ENCODE measurements at places on chromosomes 6 and 20.

DNA sequence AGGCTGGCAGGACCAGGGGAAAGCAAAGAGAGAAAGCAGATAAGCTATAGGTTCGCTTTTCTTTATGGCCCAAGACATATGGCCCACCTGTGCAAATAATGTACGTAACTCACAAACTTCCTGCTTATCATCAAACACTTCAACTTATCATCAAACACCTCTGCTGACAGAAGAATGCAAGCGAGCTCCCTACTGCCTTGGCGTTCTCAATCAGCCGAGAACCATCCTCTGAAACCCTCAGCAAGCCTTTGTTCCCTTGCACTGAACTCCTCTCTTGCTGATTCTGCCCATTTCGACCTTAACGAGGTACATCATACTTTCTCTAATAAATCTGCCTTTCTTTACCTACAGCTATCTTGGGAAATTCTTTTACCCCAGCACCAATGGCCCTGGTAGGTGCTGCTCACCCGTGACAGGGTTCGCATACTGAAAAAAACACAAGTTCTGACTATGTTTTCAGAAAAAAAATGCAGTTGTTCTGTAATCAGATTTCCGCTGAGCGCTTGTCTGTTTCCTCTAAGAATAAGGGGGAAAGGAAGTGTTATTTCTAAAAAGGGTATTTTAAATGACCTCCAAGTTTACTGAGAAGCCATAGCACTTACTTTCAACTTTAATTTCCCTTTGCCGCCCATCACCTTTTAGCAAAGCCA, 28.3 kb downstream of the SERPINB6 start:
- DNase-seq: no peak

- DNase-seq: no peak
These were observed 347.6 kb upstream of the MMS22L start for GRCh38 chr6:97630604-97631003.

DNA sequence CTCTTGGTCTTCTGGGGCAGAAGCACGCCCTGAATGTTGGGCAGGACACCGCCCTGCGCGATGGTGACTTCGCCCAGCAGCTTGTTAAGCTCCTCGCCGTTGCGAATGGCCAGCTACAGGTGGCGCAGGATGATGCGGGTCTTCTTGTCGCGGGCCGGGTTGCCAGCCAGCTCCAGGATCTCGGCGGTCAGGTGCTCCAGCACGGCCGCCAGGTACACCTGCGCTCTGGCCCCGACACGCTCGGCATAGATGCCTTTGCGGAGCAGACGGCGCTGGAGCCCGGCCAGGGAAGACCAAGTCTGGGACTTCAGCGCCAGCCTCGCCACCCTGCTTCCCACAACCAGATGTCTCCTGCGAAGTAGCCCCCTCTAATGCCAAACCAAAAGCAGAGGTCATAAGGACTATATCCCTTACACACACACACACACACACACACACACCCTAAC, 8.0 kb upstream of the SLC17A3 start:
- DNase-seq: no peak

DNA sequence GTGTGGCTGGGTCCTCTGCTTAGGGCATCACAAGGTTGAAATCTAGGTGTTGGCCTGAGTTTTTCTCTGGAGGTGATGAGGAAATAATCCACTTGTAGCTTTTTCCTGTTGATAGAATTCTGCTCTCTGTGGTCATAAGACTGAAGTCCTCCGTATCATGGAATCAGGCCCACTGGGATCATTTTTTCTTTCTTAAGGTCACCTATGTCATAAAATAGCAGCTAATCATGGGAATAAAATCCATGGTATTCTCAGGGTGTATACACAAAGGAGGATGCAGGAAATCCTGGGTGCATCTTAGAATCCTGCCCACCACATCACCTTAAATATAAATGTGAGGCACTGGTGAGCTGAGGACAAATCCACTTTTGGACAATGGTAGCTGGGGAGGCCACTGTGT, 72.7 kb downstream of the PRDM1 start:
- DNase-seq: no peak

DNA sequence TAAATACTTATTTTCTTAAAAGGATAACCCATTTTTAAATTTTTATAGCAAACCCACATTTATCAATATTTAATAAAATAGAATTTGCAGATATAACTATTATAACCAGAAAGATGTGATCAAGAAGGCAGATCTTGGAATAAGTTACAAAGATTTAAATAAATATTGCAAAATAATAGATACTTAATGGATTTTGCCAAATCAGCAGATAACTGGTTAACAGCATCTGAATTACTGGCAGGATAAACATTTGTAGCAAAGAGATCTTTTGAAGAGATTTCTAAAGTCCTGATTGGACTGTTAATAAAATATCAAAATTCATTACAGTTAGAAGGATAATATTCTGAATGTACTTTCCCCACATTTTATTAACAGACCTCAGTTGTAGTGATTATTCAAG, 144.2 kb downstream of the PDSS2 start:
- no peak for DNase-seq

GRCh38 chr6:16754876-16755275, 6.4 kb downstream of the ATXN1 start:
- DNase-seq: no peak

DNA sequence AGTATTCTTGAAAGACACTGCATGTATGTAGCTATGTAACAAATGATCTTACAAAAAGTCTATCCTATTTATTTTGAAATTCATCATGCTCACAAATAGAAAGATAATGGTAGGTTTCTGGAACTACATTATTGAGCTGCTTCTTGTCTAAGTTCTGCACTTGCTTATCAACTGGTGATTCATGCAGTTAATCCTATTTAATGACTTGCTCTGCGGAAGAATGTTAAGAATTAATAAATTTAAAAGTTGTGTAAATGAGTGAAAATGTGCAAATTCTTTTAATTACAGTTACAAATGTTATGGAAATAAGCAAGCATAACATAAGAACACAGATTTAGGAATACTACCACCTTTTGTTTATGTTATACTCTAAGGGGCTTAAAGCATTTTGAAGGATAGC, 67.1 kb upstream of the MCM9 start:
- DNase-seq: no peak

- DNase-seq: no peak
These were observed 25.7 kb upstream of the TCFL5 start for GRCh38 chr20:62887152-62887859.

GRCh38 chr6:113999284-113999683, 28.3 kb upstream of the HDAC2 start:
- no peak for DNase-seq

DNA sequence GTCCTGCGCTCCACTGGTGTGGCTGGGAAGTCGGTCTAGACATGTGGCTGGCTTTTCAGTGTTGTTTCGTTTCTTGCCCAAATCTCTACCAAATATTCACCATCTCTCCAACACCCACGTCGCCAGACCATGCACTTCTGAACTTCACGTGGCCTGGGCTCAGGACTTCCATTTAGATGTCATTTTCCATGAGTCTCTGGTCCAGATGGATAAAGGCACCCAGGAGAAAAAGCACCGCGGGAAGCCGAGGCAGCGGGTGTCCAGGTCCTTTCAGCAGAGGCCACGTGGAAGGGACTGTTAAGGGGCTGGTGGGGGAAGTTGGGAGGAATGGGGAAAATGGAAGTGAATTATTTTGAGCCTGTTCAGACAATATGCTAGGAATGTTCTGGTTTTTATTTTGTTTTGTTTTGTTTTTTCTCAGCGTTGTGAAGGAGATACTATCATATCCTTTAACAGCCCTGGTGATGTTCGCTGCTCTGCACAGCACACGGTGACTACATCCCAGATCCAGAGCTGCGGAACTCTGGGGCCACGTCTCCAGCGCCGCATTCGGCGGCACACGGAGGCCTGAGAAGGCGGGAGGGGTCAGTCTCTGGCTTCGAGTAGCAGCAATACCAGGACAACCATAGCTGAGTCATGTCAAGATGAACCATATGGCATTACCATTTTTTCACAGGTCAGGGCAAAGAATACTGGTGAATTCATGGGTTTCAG, 230.3 kb downstream of the THBS2 start:
- no peak for DNase-seq

DNA sequence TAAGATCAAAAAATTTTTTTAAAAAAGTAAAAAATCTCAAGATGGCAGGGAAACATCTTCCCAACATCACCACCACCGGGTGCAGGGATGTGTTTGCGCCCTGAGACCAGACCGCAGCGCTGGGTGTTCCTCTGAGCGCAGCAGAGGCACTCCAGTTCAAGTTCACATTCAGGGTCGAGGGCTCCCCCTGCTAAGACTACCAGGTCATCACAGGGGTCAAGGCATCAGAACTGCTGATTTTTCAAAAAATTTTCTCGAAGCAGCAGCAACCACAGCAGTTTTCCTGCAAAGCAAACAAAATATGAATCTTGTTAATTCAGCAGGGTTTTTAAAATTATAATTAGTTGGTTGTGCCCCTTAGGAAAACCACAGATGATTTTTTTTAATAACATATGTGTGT, 83.1 kb downstream of the MYLK4 start:
- no peak for DNase-seq

DNA sequence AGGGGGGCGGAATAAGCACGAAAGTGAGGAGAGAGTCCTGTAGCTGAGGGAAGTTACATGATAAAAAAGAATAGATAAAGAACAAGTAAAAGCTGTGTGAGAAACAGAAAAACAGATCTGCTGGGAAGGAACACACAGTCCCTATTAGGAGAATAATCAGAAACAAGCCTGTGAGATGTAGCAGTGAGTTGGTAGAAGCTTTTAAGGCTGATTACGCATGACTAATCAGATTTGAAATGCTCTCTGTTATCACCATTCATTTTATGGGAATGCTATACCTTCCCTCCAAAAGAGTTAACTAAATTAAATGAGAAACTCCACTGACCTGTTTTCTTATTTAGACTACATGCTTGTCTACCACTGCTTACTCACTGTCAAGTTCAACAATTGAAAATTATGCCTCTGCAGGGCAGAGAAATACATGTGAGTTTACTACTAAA, 15.8 kb downstream of the REPS1 start:
- no peak for DNase-seq

DNA sequence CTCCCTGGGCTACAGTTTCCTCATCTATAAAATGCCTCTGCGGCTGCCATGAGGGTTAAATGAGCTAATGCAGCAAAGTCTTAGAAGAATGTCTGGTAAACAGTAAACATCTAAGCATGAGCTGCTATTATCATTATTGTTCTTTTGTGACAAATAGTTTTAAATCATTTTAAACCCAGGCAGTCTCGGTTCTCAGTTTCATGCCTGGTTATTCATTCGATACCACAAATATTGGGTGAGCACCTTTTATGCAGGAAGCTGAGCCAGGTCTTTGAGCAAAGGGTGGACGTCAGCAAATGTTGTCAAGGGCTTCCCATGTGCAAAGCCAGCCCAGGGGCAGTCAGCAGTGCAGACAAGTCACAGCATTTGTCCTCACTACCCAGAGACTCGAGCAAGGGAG, 128.7 kb downstream of the NFATC2 start:
- no peak for DNase-seq

DNA sequence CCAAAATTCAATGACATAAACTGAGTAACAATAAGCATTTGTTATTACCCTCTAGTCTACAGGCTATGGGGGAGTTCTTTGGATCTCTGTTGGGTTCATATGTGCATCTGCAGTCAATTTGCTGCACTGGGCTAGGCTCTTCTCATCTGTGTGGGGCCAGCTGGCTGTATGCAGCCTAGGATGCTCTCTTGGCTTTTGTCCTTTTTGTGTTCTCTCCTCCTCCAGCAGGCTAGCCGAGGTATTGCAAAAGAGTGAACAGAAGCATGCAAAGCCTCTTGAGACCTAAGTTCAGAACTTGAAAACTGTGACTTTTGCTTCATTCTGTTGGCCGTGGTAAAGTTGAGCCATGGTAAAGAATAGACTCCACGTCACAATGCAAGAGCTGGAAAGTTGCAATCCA, 62.8 kb upstream of the FOXO3 start:
- DNase-seq: no peak

- no peak for DNase-seq
These were observed 110.0 kb downstream of the MAP7 start for GRCh38 chr6:136440203-136440602.

GRCh38 chr6:116158641-116159040, 32.7 kb upstream of the COL10A1 start:
- DNase-seq: no peak

GRCh38 chr20:53561505-53561904, 32.1 kb downstream of the ZNF217 start:
- DNase-seq: no peak

- DNase-seq: no peak
These were observed 280.9 kb downstream of the KIF16B start for GRCh38 chr20:16292226-16292880.

GRCh38 chr6:148508401-148509041, 165.9 kb downstream of the SASH1 start:
- no peak for DNase-seq

All from cortex of kidney (tissue), 1 donor.